ENCODE measurements at places on chromosomes 1 and 21. TPM values are rescaled to one million over a fixed set of nuclear protein-coding genes. Genes with fewer than 3 reads are reported as not detected.

The LCE6A gene
- total RNA-seq, result not detected

GRCh38 chr1:2985067-2985561, 36.2 kb upstream of the ACTRT2 start:
- peak; percentile 33 for DNase-seq

The UQCRHL gene
- total RNA-seq, result 1.7 TPM

DNA sequence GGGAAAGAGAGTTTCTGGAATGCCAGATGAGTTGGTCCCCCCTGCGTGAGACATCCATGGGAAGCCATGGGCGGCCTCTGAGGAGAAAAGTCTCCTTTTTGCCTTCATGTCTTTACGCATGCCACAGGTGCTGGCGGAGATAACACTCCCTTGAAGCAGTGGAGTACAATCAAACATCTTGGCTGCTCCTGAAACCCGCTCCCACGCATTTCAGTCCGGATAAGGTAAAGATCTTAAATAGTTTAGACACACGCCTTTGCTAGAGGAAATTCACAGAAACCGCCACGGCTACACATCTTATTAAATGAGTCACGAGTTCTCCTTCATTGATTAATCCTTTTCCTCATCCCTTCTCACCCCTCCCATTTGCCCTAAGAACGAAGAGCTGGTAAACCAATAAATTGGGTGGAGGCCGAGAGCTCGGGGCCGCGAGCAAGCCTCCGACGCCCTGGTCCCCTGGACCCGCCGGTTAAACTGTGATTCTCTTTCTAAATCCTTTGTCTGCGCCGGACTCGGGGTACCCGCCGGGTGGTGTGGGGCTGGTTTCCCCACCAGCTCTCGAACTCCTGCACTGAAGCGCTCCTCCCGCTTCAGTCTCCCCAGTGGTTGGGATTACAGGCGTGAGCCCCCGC, 6.6 kb upstream of the ZNF669 start:
- DNase-seq, result no peak

The S100A7 gene
- not detected for total RNA-seq

The CNR2 gene
- 0.17 TPM for total RNA-seq

GRCh38 chr1:153778051-153778823, 3.0 kb downstream of the SLC27A3 start:
- peak; percentile 33 for DNase-seq

The ARID1A gene
- 59.9 TPM for total RNA-seq

The KIF14 gene
- 3.0 TPM for total RNA-seq

- DNase-seq, result no peak
These were observed 126.0 kb upstream of the TMEM51 start for GRCh38 chr1:15027515-15027986.

- DNase-seq, result peak; percentile 26
These were observed 7.8 kb upstream of the KIF14 start for GRCh38 chr1:200628223-200628881.

GRCh38 chr1:41698916-41699860, 214.7 kb upstream of the EDN2 start:
- DNase-seq, result no peak

- DNase-seq, result no peak
These were observed 503.4 kb downstream of the NEGR1 start for GRCh38 chr1:71778940-71779339.

- no peak for DNase-seq
These were observed 44.5 kb downstream of the SLC2A1 start for GRCh38 chr1:42914092-42914627.

The IL12RB2 gene
- 1.7 TPM for total RNA-seq

The GRHL3 gene
- not detected for total RNA-seq

- no peak for DNase-seq
These were observed 49.8 kb upstream of the MTF2 start for GRCh38 chr1:93029317-93029716.

DNA sequence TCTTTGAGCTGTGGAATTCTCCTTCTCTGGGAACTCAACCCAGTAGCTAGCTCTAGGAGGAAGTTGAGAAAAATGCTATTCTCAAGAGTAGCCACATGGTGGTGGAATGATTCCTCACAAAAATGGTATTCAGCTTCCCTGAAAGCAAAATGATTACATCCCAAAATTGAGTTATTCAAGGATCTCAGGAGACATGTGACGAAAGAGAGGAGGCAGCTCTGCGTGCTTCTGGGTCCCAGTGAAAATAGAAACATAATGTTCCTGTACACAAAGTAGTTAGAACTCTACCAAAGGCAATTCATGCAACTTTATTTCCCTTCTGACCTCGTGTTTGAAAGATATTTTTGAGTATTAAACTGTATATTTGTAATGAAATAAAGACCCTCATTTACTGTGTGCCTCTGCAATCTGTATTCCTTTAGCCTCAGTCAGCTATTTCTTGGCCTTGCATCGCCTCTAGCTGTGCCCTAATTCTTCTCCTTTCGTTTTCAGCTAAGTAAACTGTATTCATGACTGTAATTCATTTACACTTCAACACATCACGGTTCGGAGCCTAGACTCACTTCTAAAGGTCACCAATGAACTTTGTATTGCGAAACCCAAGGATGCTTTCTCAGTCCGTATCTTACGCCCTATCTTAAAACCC, 167.3 kb downstream of the FASLG start:
- DNase-seq, result peak; percentile 39

DNA sequence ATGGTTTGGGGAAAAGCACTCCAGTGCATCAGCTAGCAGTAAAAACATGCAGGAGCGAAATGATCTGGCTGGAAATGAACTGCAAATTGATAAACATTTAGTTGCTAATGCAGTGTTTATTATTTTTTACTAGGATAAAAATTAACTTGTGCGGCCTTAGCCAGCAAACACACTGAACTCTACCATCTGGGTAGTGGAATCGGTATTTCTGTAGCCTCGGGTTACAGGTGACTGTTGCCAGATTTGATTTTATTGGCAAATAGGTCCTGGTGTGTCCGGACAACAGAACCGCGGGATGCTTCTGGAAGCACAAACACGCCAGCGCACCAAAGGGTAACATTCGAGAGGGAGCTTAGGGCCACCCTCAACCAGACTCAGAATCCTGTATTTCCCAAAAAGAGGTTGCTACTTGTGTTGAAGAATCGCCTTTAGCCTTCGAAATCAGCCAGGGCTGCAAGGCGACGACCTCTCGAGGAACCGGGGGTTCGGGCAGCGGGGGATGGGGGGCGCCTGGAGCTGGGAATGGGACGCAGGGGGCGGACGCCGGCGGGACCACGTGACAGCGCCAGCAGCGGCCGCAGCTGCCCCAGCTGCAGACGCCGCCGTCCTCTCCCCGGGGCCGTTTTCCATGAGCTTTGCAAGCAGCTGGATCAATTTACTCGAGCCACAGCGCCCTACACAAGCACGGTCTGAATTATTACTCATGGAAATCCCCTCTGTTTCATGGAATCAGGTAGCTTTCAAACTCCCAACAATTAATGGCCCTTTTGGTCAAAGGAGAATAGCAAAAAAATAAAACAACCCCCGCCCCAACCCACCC, 158.8 kb downstream of the TOMM20 start:
- no peak for DNase-seq

DNA sequence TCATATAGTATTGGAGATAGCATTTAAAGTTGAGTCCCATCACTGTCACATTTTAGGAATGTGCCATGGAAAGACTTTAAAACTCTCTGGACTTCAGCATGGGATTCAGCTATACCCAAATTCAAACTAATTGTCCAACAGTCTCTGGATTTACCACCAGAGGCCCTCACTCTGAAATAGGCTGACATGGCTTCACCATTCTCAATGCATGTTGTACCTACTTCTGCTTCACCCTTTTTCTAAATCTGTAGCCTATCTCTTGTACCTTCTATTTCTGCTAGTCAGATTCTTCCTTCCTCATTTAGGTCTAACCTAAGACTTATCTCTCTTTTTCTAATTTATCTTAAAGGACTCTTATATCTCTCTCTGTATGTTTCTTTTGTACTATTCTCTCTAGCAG, 512.7 kb upstream of the ZRANB2 start:
- no peak for DNase-seq

The RGS1 gene
- total RNA-seq, result 82.0 TPM

The RCSD1 gene
- 8.4 TPM for total RNA-seq

The CFHR1 gene
- total RNA-seq, result 0.43 TPM

DNA sequence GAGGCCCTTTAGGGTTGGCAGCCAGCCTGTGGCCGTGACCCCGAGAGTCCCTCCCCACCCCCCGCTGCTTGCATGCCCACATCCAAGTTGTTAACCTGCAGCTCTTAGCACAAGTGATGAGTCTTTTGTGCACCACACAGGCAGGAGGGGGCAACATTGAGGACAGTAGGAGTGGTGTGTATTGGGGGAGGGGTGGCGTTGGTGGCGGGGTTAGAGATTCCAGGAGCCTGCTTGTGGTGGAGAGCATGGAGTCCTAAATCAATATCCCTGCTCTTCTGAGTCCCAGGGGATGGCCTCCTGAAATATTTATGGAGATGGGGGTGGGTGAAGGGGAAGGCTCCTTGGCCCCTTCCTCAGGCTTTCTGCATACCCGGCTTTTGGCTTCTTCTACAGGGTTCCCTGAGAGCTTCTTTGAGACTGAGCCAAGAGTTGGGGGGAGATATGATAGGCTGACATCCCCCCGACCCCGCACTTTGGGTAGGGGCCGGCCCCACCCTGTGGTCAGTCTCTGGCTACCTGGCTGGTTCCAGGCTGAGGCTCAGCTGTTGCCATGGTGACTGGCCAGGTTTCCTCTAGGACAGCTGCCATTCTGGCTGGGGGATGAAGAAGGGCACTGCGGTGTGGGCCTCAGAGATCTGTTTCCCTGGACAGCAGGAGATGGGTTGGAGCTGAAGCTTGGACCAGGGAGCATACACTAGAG, 5.0 kb downstream of the CHRNB2 start:
- DNase-seq, result no peak

- peak; percentile 97 for DNase-seq
These were observed at the start of gene ATP1B1 for GRCh38 chr1:169106095-169106920. Gene ATP1B1 (plus strand): TSS chr1:169106690. CDS start chr1:169106830, 140 bp downstream.

The GIPC2 gene
- total RNA-seq, result 27.9 TPM

The RNU1-4 gene
- total RNA-seq, result 6,222 TPM
